ENCODE measurements at places on chromosomes 2 and 18.
A peak's percentile ranks its signal among the peaks of the same experiment; 100 is the strongest.

DNA sequence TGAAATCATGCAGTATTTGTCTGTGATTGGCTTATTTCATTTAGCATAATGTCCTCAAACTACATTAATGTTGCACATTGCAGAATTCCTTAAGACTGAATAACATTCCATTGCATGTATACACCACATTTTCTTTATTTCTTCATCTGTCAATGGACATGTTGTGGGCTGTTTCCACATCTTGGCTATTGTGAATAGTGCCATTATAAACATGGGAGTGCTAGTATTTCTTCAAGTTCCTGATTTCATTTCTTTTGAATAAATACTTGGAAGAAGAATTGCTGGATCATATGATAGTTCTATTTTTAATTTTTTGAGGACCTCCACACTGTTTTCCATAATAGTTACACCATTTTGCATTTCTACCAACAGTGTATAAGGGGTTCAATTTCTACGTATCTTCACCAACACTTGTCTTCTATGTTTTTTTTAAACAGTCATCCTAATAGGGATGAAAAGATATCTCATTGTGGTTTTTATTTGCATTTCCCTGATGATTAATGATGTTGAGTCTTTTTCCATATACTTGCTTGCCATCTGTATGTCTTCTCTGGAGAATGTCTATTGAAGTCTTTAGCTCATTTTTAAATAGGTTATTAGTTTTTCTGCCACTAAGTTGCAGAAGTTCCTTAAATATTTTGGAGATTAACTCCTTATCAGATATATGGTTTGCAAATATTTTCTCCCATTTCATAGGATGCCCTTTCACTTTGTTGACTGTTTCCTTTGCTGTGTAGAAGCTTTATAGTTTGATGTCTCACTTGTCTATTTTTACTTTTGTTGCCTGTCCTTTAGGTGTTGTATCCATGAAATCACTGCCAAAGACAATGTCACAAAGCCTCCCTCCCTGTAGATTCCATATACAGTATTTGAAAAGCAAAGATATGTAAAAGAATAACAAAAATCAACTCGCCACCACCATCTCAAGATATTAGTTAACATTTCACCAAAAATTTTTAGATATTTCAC, 14.6 kb downstream of the FBXO11 start:
- DNase-seq, result no peak

GRCh38 chr2:239908744-239909143, 116.4 kb downstream of the NDUFA10 start:
- no peak for DNase-seq

DNA sequence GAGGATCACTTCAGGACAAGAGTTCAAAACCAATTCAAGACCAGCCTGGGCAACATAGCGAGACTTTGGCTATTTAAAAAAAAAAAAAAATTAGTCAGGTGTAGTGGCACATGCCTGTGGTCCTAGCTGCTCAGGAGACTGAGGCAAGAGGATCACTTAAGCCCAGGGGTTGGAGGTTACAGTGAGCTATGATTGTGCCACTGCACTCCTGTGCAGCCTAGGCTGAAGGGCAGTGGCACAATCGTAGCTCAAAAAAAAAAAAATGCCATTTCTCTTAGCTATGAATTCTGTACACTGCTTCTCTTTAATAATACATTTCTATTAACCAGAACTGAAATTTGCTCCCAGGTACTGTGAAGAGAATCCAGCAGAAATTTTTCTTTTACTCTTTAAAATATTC, 202.8 kb downstream of the DYM start:
- no peak for DNase-seq

GRCh38 chr2:147450661-147451510, 393.9 kb upstream of the ACVR2A start:
- DNase-seq, result peak; percentile 15

DNA sequence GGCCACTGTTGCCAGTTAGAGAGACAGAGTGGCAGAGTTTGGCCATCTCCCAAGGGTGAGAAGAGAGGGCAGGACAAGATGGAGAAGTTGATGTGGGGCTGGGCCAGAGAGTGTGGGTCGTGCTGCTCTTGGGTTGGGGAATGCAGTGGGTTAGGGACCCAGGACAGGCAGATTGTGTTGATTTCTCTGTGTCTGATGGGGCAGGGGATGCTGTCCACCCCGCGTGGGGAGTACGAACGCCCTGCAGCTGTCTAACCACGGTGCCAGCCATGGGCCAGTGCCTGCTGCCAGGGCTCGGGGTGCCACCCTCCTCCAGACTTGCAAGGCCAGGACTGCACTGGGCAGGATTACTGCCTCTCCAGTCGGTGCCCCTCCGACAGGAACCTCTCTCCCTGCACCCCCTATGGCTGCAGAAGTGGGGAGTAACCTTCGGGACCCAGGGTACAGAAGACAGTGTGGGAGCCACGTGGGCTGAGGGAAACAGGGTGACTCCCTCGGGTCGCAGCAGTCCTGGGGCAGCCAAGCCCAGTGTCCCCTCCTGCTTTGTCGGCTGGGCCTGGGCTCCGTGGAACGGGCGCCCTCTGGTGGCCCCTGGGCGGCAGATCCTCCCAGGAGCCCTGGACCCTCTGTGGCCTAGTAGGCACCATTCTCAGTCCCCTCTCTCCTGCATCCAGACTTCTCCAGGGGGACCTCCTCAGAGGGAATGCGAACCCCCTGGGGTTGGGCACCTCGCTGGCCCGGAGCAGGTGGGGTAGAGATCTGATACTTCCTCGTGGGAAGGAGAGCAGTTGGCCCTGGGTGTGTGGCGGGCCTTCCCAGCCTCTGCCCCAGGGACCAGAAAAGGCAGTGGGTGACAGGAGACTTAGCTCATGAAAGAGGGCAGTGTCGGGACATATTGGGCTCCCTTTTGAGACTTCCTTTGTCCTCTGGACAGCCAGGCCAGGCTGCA, 2.7 kb downstream of the GPC1 start:
- DNase-seq, result peak; percentile 74

GRCh38 chr2:73764945-73765344, 15.0 kb downstream of the DUSP11 start:
- DNase-seq, result no peak

All from umbilical cord (tissue), 2 donors.